ENCODE measurements at places on chromosomes 1 and 21.

DNA sequence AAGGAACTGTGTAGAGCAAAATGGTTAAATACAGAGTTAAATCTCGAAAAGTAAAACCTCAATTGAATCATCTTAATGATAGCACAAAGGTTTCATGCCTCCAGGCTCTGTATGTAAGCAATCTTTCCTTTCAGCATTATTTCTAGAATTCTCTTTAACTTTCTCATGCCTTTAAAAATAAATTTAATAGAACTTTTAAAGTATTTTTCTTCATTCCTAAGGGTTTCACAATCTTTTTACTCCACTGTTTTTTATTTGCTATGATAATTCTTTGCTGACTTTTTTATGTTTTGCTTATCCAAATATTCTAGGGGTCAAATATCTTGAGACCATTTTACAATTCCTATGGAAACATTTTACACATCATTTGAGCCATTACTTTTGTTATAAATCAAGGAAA is 288.0 kb downstream of the BACH1 start:
- DNase-seq = no peak

- no peak for DNase-seq
Observed at GRCh38 chr1:203124546-203125317, 2.8 kb upstream of the ADORA1 start.

DNA sequence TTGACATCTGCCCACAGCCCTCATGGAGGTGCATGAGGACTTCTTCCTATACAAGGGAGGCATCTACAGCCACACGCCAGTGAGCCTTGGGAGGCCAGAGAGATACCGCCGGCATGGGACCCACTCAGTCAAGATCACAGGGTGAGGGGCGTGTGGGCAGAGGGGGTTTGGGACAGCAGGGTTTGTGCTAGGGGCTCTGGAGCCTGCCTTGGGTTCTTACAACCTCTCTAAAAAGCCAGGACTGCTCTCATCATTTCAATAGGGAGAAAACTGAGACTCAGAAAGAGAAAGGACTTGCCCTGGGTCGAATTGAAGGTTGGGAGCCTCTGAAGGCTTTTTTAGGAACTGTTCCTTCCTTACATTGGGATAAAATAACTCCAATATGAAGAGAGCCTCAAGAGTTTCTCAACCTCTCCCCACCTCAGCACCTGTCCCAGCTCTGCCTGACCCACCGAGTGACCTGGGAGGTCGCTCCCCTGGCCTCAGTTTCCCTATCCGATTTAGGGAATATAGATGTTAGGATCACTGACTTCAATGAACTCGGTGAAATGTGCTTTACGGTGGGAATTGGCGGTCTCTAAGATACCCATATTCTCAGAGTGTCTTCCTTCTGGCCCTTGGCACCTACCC is 9.5 kb downstream of the TINAGL1 start:
- DNase-seq = no peak

DNA sequence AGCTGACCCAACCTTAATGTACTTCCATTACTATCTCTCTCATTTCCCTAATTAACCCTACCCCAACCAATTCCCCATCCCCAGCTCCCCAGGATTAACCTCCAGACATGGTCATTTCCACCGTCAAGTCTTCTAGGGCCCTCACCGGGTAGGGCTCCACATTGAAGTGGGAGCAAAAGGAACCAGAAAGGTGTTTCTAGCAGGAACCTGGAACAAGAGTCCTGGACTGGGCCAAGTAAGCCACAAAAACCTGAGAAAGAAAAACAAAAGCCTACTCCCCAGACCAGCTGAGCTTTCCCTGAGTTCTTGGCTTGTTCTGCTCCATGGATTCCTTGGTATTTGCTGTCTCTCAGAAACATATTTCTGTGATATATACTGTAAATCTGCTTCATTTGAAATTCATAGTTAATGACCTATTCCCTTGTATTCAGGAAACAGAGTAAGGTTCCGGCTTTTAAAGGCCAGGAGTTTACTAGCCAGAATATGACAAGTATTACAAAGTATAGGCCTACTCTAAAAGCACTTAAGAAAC is 58.4 kb downstream of the SYF2 start:
- DNase-seq = no peak

- peak; percentile 44 for DNase-seq
Observed at GRCh38 chr1:201916649-201917249, 28.1 kb downstream of the SHISA4 start.

- DNase-seq = no peak
Observed at GRCh38 chr21:36395353-36396111, 10.3 kb downstream of the CHAF1B start.

- peak; percentile 34 for DNase-seq
Observed at GRCh38 chr1:48916130-48917069, 139.7 kb upstream of the BEND5 start.

GRCh38 chr1:149997585-149998262 is 12.8 kb downstream of the OTUD7B start:
- DNase-seq = no peak

DNA sequence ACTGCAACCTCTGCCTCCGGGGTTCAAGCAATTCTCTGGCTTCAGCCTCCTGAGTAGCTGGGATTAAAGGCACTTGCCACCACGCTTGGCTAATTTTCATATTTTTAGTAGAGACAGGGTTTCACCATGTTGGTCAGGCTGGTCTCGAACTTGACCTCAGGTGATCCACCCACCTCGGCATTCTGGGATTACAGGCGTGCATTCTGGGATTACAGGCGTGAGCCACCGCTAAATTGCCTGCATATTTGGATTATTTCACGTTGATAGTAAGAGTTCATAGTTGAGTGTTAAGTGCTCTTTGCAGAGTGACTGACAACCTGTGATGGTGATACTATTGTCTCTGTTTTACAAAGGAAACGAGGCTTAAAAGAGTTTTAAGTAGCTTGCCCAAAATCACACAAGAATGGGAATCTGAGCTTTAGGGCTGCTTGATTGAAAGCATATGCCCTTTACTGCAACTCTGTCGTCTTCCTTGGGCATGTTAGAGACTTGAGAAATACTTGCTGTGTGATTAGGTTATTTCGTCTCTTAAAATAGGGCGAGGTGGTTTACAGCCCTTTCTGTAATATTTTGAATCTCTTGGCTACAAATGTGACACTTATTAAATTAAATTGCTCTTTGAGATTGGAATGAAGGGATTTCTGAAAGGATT is 12.4 kb downstream of the CDC42 start:
- DNase-seq = no peak

Data from DMS 273 treated with DMSO at 0.1 percent for 48 hours (cell line).